ENCODE measurements at places on chromosomes 12 and 14.

DNA sequence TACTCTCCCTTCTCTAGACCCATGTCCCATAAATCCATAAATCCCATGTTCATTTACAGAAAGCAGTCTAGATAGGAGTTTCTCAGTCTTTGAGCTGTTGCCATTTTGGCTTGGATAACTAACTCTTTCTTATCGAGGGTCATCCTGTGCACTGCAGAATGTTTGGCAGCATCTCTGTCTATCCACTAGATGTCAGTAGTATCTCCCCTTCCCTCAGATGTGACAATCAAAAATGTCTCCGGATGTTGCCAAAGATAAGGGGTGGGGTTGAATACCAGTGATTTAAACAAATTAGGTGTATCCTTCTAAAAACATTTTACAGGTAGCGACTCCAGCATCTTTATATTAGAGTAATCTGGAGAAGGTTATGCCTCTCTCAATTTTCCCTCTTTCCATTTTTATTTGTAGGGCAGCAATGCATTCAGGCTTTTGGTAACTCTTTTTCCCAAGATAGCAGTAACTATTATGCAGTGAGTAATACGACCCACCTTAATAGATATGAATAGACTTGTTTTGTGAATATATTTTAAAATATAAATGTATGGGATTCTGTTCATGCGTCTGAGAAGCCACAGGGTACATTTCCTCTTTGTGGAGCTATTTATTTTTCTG is 100.7 kb downstream of the LRRK2 start:
- no peak for DNase-seq

GRCh38 chr12:112018571-112019237 is 5.5 kb downstream of the ERP29 start:
- no peak for DNase-seq

GRCh38 chr14:60845523-60845922 is 111.0 kb downstream of the MNAT1 start:
- no peak for DNase-seq

DNA sequence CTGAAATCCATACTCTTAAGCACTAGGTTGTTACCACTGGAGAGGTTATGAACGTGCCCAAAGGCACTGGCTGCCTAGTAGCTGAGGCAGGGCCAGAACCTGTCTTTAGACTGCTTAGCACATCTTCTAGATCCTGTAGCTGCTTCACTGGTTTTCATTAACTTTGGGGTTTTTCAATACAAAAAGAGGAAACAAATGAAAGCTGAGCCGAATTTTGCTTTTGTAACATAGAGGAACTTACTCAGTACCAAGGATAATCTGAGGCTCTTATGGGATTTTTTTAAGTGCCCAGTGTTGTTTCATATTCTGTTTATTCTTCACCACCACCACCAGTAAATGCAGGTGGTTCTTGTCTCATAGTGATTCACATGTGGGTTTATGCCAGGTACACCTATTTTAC is 396.1 kb downstream of the RAD51B start:
- no peak for DNase-seq

DNA sequence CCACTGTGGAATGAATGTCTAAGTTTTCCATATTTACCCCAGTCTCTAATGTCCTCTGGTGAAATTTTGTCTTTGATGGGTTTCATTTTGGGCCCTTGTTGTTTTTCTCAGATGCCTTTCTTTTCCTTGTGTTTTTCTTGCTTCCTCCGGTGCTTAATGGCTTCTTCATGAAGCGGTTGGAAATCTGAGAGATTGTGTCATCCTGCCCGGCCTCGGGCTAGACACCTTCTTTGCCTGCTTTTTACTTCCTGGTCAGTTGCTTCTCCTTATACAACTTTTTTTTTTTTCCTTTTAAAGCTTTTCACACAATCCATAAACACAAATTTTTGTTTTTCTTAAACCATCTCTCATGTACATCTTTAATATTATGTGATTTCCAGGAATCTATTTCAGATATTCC is 7.1 kb downstream of the ETV6 start:
- no peak for DNase-seq

GRCh38 chr14:53875324-53875897 is 81.2 kb downstream of the BMP4 start:
- DNase-seq = no peak

DNA sequence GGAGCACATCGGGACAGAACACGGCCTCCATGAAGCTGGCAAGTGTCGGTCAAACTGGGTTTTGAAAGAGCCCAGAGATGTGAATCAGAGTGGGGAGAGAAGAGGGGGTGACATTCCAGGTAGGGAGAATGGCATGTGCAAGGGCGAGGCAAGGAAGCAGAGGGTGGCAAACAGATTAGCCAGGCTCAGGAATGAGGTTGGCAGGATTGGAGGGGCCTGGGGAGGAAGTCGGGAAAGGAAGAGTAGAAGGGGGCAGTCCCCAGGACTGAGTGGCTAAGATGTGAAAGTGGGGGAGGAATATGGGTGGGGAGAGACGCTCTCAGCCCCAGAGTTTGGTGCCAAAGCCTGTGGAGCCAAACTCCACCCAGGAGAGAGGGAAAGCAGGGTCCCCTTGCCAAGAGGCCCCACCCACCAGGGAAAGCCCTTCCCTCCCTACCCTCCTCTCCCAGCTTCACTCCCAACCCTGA is 5.5 kb upstream of the HDAC7 start:
- no peak for DNase-seq

GRCh38 chr14:66141733-66142132 is 344.4 kb upstream of the CCDC196 start:
- no peak for DNase-seq

- DNase-seq = no peak
Measured at GRCh38 chr12:111201036-111201435, 167.9 kb downstream of the PHETA1 start.

DNA sequence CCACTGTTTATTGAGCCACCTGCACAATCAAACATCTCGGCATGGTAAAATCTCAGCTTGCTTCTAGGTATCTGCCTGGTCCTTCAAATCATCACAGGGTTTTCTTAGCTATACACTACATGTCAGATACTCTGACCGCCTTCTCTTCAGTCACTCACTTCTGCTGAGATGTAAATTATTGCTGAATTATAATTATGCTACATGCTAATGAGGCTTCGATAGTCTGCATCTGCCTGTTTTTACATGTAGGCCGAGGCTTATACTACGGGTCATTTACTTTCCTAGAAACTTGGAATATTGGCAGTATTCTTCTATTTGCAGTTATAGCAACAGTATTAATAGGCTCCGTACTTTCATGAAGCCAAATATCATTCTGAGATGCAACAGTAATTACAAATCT is 77.6 kb downstream of the SINHCAF start:
- DNase-seq = no peak

GRCh38 chr14:31881531-31882310 is 195.4 kb upstream of the ARHGAP5 start:
- no peak for DNase-seq

DNA sequence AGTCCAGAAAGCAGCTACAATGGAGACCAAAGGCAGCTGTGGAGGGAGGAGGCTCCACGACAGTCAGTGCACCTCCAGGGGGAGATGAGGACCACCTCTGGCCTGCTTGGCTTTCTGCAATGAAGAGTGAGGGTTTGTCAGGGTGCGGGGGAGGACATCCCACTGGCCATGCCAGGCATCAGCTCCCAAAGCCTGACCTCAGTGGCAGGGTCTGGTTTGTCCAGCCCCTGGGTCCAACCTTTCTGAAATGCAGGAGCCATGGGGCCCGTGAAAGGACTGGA is 35.2 kb downstream of the SLC6A12 start:
- DNase-seq = no peak

DNA sequence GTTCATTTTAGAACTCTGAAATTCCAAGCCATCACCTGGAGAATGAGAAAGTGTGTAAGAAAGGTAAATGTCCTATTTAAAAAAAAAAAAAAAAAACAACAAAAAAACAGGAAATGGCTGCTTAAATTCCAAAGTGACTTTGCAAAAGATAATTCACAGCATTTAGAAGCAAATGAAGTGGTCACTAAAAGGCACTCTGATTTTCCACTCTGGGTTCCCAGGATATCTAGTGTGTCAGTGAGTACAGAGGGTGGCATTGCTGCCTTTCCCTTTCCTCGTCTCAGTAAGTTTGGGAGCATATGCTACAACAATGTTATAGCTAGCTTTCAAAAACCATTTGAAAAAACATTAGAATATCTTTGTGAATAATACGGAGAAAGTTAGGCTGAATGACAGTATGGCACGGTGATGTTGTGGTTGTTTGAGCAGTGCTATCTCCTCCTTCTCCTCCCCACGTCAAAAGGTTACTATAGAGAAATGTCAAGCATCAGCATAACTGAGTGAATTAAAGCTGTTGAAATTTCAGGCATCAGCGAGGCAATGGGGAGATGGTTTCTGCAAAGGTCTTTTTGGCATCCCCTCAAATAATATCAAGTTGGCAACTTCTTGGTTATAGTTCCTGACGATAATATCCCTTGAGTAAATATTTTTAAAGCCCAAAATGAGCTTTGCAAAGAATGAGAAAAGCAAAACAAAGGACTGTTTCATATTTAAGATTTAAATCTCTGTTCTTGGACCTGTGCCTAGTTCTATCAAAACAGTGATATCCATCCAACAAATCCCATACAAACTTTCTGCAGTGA is 164.5 kb upstream of the E2F7 start:
- no peak for DNase-seq

DNA sequence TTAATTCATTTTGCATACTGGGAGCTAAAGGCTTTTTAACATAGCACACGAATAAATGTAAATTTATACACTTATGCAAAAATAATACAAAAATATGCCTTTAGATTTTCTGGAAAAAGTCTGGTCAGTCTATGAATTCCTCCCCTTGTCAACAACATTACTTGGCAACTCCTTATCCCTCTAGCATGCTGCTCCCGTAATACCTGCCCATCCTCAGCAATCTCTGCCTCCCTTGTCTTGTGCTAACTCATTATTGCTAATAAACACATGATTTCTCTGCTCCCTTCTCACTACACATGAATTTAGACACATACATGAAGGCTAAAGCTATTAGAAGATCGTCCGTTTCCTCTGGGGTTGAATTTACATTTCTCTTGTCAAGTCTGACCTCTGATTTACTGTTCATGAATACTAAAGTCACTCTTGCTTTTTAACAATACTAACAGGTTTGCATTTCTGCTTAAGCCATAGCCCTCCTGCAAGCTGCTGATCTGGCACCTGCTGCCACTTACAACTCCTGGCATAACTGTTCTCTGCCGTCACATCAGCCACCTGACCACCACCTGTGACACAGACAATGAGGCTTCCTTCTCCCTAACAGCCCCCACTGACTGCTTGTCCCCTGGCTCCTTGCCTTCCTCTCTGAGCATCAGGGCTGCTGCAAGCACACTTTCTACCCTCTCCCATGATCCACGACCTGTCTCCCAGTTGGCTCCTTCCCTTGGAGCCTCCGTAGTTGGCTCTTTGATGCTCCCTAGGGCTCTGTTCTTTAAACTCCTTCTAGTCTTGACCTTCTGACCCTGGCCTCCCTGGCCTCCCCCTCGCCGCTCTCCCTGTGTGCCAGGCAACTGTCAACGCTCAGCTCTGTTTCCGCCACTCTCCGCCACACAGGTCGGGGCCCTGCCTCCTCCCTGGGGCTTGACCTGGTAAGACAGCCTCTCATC is 177.6 kb downstream of the CALM1 start:
- no peak for DNase-seq

DNA sequence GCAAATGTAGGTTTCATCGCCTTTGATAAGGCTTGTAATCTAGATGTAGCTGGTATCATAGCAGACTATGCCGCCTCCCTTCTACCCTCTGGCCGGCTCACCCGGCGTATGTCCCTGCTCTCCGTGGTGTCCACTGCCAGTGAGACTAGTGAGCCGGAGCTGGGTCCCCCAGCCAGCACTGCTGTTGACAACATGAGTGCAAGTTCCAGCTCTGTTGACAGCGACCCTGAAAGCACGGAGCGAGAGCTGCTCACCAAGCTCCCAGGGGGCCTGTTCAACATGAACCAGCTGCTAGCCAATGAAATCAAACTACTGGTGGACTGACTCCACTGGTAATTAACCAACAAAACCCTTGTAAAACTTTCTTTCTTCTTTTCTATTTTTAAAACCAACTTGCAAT is 49.0 kb upstream of the A2ML1 start:
- no peak for DNase-seq

GRCh38 chr12:122032580-122032979 is 10.9 kb downstream of the BCL7A start:
- DNase-seq = no peak

- no peak for DNase-seq
Measured at GRCh38 chr14:65164068-65164824, 61.9 kb upstream of the MAX start.

DNA sequence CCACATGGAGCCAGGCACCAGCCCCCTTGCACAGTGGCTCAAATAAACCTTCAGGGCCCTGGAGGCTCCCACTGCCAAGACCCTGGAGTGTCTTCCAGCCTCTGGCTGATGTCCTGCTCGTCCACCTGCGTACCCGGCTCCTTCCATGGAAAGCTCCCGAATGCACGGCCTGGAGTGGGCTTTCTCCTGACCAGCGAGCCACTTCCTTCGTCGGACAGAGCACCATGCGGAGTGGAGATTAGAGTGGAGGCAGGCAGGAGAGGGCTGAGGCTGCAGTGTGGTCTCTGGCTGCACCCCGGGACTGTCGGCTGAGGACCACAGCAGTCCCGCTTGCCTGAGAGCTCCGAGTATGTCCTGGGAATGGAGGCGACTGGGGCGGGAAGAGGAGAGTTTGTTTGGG is 93.7 kb upstream of the SFSWAP start:
- no peak for DNase-seq

- no peak for DNase-seq
Measured at GRCh38 chr12:27243006-27243405, 1.1 kb upstream of the STK38L start.

GRCh38 chr12:7499636-7500035 is 3.9 kb downstream of the CD163 start:
- no peak for DNase-seq

- DNase-seq = peak; percentile 55
Measured at GRCh38 chr14:91059576-91060350, 678 bp downstream of the RPS6KA5 start.

- no peak for DNase-seq
Measured at GRCh38 chr12:14681190-14681589, 15.2 kb downstream of the GUCY2C start.

- no peak for DNase-seq
Measured at GRCh38 chr12:119397540-119397939, 63.0 kb downstream of the CCDC60 start.

- DNase-seq = no peak
Measured at GRCh38 chr12:117261247-117261646, 71.0 kb upstream of the FBXO21 start.

- no peak for DNase-seq
Measured at GRCh38 chr12:114783089-114783618, 99.2 kb upstream of the TBX3 start.

GRCh38 chr14:64696355-64696857 is 7.8 kb upstream of the PLEKHG3 start:
- no peak for DNase-seq
